ENCODE measurements at places on chromosomes 7 and 10. TPM values are rescaled to one million over a fixed set of nuclear protein-coding genes. Genes with fewer than 3 reads are reported as not detected.

The IGFBP1 gene
- 60.9 TPM for total RNA-seq

The TFPI2 gene
- total RNA-seq = 326 TPM

The GPR37 gene
- total RNA-seq = 0.51 TPM

The CYP2C19 gene
- total RNA-seq = not detected
